ENCODE measurements at places on chromosomes 7 and 10. TPM values are rescaled to one million over a fixed set of nuclear protein-coding genes. Genes with fewer than 3 reads are reported as not detected.

DNA sequence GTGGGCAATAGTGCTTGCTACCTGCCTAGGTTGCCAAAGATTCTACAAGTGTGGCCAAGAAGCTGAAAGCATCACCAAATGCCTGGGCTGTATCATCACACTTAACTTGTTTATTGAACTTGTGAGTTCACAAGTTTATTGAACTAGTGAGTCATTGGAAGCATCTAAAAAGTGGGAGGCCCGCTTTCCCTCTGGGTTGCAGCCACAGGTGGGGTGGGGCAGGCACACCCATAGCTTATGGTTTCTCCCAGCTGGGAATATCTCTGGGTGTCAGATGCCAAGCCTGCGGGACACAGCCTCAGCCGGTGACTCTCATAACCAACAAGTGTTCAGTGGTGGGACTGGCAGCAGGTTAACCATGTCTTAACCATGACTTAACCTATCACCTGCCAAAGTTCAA is 145.9 kb upstream of the FAM13C start:
- H3K27me3 ChIP-seq = no peaks in the 10 kb centered on the region
- H3K4me3 ChIP-seq = no peak overlapping the region
- H3K27ac ChIP-seq = no peak overlapping the region
- no peak for ATAC-seq
- H3K36me3 ChIP-seq = no peaks in the 10 kb centered on the region

- H3K27me3 ChIP-seq = no peaks in the 10 kb centered on the region
- peak overlapping the region; percentile 82 for H3K4me3 ChIP-seq
- peak; percentile 19 for ATAC-seq
- peaks cover 9% of the 10 kb centered on the region for H3K36me3 ChIP-seq
- H3K4me1 ChIP-seq = peaks cover 64% of the 10 kb centered on the region
Measured at GRCh38 chr7:108001764-108002725, 916 bp downstream of the LAMB1 start.

DNA sequence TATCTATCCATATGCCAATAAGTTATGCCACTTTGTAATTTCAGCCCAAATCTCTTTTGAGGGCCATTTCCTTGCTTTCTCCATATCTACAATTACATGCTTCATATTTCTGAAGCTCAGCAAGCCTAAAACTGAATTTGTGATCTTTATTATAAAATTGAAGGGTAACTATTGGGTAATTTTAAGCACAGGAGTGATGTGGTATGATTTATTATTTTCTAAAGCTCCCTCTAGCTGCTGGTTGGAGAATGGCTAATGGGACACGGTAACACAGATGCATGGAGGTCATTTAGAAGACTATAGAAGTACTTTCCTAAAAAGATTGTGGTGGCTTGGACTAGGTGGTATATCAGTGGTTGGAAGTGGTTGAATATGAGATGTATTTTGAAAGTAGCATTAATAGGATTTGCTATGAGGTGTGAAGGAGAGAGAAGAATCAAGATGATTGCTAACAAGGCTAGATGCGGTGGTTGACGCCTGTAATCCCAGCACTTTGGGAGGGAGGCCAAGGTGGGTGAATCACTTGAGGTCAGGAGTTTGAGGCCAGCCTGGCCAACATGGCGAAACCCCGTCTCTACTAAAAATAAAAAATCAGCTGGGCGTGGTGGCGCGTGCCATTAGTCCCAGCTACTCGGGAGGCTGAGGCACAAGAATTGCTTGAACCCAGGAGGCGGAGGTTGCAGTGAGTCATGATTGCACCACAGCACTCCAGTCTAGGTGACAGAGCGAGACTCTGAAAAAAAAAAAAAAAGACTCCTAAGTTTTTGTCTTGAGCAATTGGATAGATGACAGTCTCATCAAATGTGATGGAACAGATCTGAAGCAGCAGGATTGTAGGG is 13.9 kb downstream of the KLHDC10 start:
- H3K36me3 ChIP-seq = peaks cover 6% of the 10 kb centered on the region
- H3K27me3 ChIP-seq = no peaks in the 10 kb centered on the region
- no peaks in the 10 kb centered on the region for H3K4me1 ChIP-seq

DNA sequence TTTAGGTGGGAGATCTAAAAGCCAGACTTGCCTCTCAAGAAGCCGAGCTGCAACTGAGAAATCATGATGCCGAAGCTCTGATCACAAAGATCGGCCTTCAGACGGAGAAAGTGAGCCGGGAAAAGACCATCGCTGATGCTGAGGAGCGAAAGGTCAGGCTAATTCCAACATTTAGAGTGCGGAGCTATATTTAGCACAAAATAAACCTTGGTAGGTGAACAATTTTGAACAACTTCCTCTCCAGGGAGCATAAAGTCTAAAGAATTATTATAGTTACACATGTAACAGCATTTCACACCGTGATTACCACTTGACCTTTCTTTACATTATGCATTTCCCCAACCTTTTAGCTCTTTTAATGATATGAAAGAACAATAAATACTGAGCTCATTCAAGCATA is 166.7 kb downstream of the CDCA7L start:
- H3K36me3 ChIP-seq = no peaks in the 10 kb centered on the region
- no peak for ATAC-seq
- no peak overlapping the region for H3K4me3 ChIP-seq
- H3K4me1 ChIP-seq = no peaks in the 10 kb centered on the region
- H3K27me3 ChIP-seq = no peaks in the 10 kb centered on the region
- no peak overlapping the region for H3K27ac ChIP-seq

GRCh38 chr10:26090026-26090425 is 126.5 kb upstream of the GAD2 start:
- no peaks in the 10 kb centered on the region for H3K36me3 ChIP-seq
- ATAC-seq = no peak
- H3K4me3 ChIP-seq = no peak overlapping the region
- H3K4me1 ChIP-seq = no peaks in the 10 kb centered on the region
- H3K27ac ChIP-seq = no peak overlapping the region

GRCh38 chr10:35754519-35754918 is 112.4 kb upstream of the FZD8 start:
- no peaks in the 10 kb centered on the region for H3K27me3 ChIP-seq
- no peaks in the 10 kb centered on the region for H3K4me1 ChIP-seq
- no peaks in the 10 kb centered on the region for H3K36me3 ChIP-seq
- no peak overlapping the region for H3K4me3 ChIP-seq
- ATAC-seq = no peak
- H3K27ac ChIP-seq = no peak overlapping the region

- H3K27me3 ChIP-seq = no peaks in the 10 kb centered on the region
- H3K36me3 ChIP-seq = no peaks in the 10 kb centered on the region
- peaks cover 16% of the 10 kb centered on the region for H3K4me1 ChIP-seq
- peak overlapping the region; percentile 80 for H3K27ac ChIP-seq
- ATAC-seq = no peak
- peak overlapping the region; percentile 3 for H3K4me3 ChIP-seq
Measured at GRCh38 chr10:76429368-76430060, 998.1 kb downstream of the LRMDA start.

GRCh38 chr10:95346715-95347401 is 56.1 kb upstream of the PDLIM1 start:
- H3K36me3 ChIP-seq = no peaks in the 10 kb centered on the region
- H3K4me3 ChIP-seq = no peak overlapping the region
- no peak overlapping the region for H3K27ac ChIP-seq

DNA sequence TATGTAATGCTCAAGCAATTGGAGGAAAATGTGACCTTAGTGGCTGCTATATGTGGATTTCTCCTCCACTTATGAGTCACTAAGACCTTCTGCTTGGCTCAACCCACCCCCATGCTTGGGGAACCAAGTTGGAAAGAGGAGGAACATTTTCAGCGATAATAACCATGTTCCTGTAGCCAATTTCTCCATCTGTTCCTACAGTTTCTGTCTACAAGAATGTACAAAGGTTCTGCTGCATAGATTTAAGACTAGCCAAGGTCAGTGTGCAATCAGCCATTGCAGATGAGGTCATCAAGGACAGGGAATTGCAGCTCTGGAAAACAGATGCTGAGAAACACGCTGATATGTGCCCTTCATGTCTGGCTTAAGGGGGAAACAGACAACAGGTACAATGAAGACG is 5.6 kb upstream of the NRCAM start:
- H3K27me3 ChIP-seq = peaks cover 41% of the 10 kb centered on the region
- H3K4me1 ChIP-seq = peaks cover 4% of the 10 kb centered on the region
- H3K27ac ChIP-seq = no peak overlapping the region
- no peak overlapping the region for H3K4me3 ChIP-seq
- no peaks in the 10 kb centered on the region for H3K36me3 ChIP-seq

- ATAC-seq = no peak
- no peaks in the 10 kb centered on the region for H3K27me3 ChIP-seq
- H3K4me3 ChIP-seq = peak overlapping the region; percentile 67
- no peaks in the 10 kb centered on the region for H3K36me3 ChIP-seq
- peaks cover 15% of the 10 kb centered on the region for H3K4me1 ChIP-seq
Measured at GRCh38 chr7:87154569-87154968, 2.3 kb downstream of the DMTF1 start.

DNA sequence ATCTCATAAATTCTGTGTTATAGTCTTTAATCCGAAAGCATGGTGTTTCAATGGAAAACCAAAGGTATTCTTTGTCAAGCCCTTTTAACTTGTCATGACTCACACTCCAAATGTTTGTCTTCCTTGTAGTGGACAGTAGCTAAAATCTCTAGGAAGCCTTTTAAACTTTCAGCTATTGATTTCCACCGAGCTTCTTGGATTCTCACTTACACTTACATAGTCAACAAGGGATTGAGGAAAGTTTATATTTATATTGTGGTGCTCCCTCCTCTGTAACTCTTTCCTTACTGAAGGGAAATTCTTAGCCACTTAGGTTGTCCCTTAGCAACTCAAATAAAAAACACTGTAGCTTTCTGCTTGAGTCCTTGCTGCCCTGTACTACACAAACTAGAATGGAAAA is 31.2 kb upstream of the GPR37 start:
- H3K27me3 ChIP-seq = no peaks in the 10 kb centered on the region
- H3K36me3 ChIP-seq = no peaks in the 10 kb centered on the region
- no peaks in the 10 kb centered on the region for H3K4me1 ChIP-seq
- no peak overlapping the region for H3K27ac ChIP-seq

- no peaks in the 10 kb centered on the region for H3K4me1 ChIP-seq
- no peak overlapping the region for H3K4me3 ChIP-seq
- H3K36me3 ChIP-seq = no peaks in the 10 kb centered on the region
Measured at GRCh38 chr7:43856996-43857395, 12.3 kb downstream of the MRPS24 start.

DNA sequence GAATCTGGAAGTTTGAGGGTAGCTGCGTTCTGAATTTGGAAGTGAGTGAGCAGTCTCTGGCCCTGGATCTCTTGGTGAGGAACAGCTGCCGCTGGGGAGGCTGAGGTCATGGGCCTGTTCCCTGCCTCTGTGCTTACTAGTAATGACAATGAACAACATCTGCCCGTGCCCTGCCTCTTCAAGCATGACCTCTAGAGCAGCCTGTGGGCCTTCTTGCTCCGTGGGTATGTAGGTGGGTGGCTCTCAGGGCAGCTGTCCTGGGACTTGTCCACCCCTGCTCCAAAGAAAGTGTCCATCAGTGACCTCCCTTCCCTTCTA is 186.2 kb downstream of the CXCL12 start:
- no peaks in the 10 kb centered on the region for H3K36me3 ChIP-seq
- H3K4me3 ChIP-seq = no peak overlapping the region
- H3K27me3 ChIP-seq = no peaks in the 10 kb centered on the region
- ATAC-seq = peak; percentile 26

DNA sequence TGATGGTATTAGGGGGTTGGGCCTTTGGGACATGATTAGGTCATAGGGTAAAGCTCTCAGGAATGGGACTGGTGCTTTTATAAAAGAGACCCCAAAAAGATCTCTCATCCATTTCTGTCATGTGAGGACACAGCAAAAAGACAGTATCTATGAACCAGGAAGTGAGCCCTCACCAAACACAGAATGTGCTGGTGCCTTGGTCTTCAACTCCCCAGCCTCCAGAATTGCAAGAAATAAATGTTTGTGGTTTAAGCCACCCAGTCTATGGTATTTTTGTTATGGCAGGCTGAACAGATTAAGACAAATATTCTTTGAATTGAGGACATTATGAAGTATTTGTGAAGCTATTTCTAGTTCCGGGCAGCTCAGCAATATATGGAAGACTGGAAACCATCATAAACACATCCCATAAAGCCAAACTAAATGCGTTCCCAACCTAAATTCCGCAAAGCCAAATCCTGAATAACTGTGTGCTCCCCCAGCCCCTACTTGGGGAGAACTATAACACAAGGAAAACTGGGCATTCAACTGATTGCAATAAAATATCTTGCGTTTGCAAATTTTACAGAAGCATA is 153.7 kb downstream of the GALNT17 start:
- no peaks in the 10 kb centered on the region for H3K27me3 ChIP-seq
- no peak overlapping the region for H3K27ac ChIP-seq
- no peak for ATAC-seq
- no peaks in the 10 kb centered on the region for H3K36me3 ChIP-seq
- peaks cover 38% of the 10 kb centered on the region for H3K4me1 ChIP-seq

DNA sequence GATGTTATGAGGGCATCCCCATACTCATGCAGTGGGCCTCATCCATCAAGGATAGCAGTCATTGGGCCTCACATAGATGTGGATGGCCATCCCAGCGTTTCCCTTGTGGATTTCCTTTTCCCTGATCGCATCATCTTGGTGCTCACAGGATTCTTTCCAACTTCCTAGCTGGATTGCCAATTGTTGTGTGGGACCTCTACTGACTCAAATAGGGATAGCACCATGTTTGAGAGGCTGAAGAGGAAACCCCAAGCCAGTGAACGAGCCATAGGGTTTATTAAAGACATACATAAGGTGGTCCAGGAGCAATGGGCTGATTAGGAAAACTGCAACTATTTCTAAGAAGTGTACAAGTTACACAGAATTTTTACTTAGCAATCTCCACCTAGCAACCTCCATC is 21.8 kb downstream of the ASZ1 start:
- no peak for ATAC-seq
- peaks cover 11% of the 10 kb centered on the region for H3K27me3 ChIP-seq

DNA sequence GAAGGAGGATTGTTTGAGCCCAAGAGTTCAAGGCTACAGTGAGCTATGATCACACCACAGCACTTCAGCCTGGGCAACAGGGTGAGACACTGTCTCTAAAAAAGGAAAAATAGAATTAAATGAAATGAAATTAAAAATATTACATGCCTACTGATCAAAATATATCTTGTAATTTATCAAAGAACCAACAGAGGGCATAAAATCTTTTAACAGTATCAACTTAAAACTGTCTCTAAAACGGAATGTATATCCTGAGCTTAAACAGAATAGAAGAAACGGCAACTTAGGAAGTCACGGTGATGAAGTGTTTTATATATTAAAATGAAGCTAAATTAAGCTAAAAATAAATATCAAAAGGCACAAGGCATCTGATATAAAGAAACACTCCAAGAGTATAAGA is 78.8 kb downstream of the MTPAP start:
- no peak for ATAC-seq
- no peaks in the 10 kb centered on the region for H3K36me3 ChIP-seq
- H3K4me1 ChIP-seq = no peaks in the 10 kb centered on the region
- no peak overlapping the region for H3K27ac ChIP-seq

BLNK gene
- 0.78 TPM for total RNA-seq

PAPOLB gene
- 0.31 TPM for total RNA-seq

CCNJ gene
- total RNA-seq = 3.1 TPM

TMEM139 gene
- not detected for total RNA-seq

DNAH11 gene
- 31.8 TPM for total RNA-seq

SMARCD3 gene
- total RNA-seq = 23.6 TPM

MCMBP gene
- total RNA-seq = 68.0 TPM

PCGF6 gene
- total RNA-seq = 19.1 TPM

PDE6C gene
- not detected for total RNA-seq

IL2RA gene
- total RNA-seq = 0.31 TPM

CPVL gene
- total RNA-seq = 7.0 TPM

ACSM6 gene
- total RNA-seq = not detected

Measured in gastroesophageal sphincter (tissue), 4 donors.